ENCODE measurements at places on chromosomes 5 and 9.

- no peak for DNase-seq
These were observed 762.8 kb upstream of the GRAMD2B start for GRCh38 chr5:125660231-125660895.

DNA sequence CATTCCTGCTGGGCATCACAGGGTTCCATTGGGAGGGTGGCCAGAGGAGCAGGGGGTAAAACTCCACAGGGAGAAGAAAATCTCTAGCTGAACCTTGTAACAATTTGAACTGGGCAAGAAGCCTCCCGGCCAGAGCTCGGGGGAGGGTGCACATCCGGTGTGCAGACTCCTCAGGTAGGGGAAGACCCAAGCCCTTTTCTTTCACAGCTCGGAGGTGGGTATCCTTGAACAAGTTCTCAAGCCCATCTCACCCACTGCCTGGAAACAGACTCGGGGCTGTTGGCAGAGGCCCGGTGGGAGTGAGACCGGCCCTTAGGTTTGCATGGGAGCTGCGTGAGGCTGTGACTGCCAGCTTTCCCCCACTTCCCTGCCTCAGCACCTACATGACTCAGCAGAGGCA lies 111.5 kb upstream of the IL7R start:
- DNase-seq = no peak

GRCh38 chr9:136010615-136011361 lies 49.6 kb upstream of the UBAC1 start:
- DNase-seq = no peak

GRCh38 chr9:15286161-15286821 lies 20.7 kb downstream of the TTC39B start:
- DNase-seq = no peak

- DNase-seq = no peak
These were observed 641 bp downstream of the ATP6V1G1 start for GRCh38 chr9:114588210-114588609.

DNA sequence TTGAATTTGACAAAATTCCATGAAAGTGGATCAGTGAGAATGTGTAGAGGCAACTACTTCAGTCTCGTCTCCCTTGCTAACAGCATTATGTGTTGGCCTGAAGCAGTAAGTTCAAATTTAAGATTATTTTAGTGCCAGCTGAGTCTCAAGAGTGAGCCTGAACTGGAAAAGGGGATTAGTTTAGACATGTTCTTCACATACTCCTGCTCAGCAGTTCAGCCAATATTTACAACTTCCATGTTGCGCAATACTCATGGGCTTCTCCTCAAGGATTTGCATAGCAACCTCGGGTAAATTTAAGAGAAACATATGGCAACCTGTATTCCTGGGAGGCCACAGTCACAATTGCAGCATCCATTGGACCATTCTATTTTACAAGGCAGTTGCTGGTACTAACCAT lies 553.8 kb downstream of the PTPRD start:
- DNase-seq = no peak

DNA sequence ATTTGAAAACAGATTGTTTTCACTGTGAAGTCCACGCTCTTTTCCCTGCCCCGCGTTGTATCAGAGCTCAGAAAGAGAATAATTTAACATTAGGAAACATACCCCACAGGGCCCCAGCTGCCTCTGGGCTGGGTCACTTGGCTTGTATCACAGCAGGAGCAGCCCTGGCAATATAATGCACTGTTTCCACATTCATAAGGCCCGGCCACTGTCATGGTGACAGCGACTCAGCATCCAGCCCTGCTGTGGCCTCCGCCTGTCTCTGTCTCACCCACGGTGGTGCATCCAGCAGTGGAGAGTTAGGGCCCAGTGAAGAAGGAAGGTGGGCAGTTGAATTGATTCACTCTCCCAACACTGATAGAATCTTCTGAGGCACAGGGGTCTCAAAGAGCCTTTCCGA lies 188.9 kb downstream of the NSG2 start:
- DNase-seq = no peak

- DNase-seq = no peak
These were observed 60.8 kb downstream of the CSF2 start for GRCh38 chr5:132134384-132134783.

Data from NCI-H187 (cell line).